ENCODE measurements at places on chromosomes 1 and 21.

DNA sequence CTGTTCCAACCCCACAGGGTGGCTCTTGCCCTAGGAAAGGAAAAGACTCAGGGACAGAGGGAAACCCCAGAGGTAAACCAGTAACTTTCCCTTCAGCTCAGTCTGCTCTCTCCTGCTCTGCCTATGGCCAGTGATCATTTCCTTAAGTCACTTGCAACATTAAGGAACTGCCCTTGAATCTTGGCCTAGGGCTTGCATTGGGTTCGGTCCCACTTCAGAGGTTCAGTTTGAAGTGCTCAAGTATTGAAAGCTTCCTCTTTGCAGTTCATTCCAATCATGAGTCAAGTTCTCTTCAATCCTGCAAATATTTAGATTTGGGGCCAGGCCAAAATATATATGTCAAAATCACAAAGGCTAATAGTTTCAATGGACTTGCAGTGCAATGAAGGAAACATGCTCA lies 97.7 kb upstream of the IRF2BP2 start:
- no peak for DNase-seq

GRCh38 chr1:201429736-201430501 lies 8.4 kb upstream of the TNNI1 start:
- DNase-seq, result no peak

- no peak for DNase-seq
These were observed 35.3 kb upstream of the NGF start for GRCh38 chr1:115373305-115373704.

GRCh38 chr21:45469273-45470086 lies 64.5 kb downstream of the COL18A1 start:
- no peak for DNase-seq

- DNase-seq, result no peak
These were observed 3.4 kb downstream of the ATP1A4 start for GRCh38 chr1:160154790-160155189.

GRCh38 chr1:57424231-57425027 lies 569 bp upstream of the DAB1 start:
- DNase-seq, result no peak

- DNase-seq, result no peak
These were observed 47.1 kb downstream of the CLSTN1 start for GRCh38 chr1:9776685-9777084.

DNA sequence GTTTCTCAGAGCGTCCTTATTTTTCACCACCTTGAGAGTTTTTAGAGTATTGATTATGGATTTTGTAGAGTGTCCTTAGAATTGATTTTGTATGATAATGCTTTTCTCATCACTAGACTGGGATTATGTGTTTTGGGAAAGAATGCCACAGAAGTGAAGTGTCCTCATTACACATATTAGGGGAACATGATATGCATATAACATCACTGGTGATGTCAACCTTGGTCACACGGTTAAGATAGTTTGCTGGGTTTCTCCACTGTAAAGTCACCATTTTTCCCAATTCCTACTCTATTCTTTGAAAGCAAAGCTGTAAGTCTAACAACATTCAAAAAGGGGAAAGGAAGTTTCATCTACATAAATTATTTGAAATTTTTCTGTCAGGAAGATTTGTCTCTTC lies 39.6 kb upstream of the PALMD start:
- DNase-seq, result no peak

- no peak for DNase-seq
These were observed 12.0 kb upstream of the ACTL8 start for GRCh38 chr1:17743008-17743647.

DNA sequence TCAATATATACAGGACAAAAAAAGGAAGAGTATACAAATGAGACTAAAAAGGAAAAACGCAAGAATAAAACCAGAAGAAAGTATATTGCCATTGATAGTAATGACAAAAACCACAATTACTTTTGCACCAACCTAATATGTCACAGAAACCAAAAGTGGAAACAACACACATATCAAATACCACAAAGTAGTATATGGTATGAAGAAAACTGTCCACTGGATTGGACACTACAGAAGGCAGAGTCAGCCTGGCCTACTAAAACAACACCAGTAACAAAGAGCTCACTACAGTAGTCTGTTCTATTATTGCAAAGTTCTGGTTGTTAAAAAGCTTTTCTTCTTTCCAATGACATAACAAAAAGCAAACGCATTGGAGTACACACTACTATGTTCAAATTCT lies 17.7 kb downstream of the TESK2 start:
- no peak for DNase-seq

GRCh38 chr21:31879241-31879650 lies 6.4 kb downstream of the HUNK start:
- DNase-seq, result no peak

GRCh38 chr1:38899560-38899959 lies 18.2 kb upstream of the GJA9 start:
- no peak for DNase-seq

- DNase-seq, result no peak
These were observed 25.1 kb downstream of the IGFN1 start for GRCh38 chr1:201215531-201216357.

DNA sequence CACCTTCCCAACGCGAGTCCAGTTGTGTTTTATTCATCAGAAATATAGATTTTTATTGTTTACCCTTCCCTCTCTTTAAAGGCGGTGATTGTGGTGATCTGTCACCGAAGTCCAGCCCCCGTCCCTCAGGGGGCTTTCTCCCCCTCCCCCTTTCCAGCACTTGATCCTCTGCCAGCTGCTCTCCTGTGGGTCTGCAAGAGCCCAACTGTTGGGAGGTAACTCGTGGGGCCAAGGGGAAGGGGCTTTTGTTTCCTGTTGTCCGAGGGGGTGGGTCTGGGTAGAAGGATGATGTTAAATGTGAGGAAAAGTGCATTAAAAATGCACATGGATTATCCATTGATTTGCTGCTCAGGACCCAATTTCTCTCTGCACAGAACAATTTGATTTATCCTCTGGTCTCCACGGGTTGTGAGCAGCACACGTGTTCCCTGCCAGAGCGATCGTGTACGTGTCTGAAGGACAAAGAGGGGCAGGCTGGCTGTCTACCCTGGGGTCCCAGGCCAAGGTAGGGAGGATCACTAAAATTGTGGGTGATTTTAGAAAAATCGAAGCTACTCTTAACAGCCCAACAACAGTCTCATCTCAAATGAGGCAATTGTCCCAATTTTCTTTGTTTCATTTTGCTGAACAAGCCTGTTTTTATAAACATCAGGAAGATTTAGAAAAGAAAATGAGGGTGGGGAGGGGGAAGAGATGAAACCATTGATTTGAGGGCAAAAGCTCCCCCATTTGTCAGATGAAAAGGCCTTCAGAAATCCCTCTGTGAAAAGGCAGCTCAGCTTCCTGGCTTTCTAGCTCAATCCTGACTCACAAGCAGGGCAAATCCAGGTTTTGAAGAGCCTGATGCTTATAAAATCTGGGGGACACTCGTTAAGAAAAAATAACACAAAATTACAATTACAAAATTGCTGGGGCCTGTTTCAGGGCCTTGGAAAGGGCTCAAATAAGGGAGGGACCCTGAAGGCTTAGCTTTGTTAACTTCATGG lies 176.2 kb downstream of the RHOU start:
- no peak for DNase-seq

DNA sequence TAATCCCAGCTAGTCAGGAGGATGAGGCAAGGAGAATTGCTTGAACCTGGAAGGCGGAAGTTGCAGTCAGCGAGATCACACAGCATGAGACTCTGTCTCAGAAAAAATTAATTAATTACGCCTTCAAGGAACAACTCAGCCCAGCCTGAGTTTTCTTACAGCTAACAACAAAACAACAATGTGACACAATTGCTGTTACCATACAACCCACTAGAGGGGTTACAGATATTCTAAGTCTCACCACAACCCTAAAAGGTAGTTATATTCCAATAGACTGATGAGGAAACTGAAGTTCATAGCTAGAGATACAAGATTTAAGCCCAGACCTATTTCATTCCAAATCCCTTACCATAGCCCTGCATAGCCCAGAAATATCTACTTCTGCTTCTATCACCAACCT lies 2.9 kb upstream of the LRRC8C start:
- DNase-seq, result no peak

- no peak for DNase-seq
These were observed 75.4 kb downstream of the CENPF start for GRCh38 chr1:214678386-214678785.

- no peak for DNase-seq
These were observed 13.4 kb downstream of the LAPTM5 start for GRCh38 chr1:30744060-30744756.

GRCh38 chr1:14300991-14301703 lies 297.3 kb upstream of the KAZN start:
- no peak for DNase-seq

DNA sequence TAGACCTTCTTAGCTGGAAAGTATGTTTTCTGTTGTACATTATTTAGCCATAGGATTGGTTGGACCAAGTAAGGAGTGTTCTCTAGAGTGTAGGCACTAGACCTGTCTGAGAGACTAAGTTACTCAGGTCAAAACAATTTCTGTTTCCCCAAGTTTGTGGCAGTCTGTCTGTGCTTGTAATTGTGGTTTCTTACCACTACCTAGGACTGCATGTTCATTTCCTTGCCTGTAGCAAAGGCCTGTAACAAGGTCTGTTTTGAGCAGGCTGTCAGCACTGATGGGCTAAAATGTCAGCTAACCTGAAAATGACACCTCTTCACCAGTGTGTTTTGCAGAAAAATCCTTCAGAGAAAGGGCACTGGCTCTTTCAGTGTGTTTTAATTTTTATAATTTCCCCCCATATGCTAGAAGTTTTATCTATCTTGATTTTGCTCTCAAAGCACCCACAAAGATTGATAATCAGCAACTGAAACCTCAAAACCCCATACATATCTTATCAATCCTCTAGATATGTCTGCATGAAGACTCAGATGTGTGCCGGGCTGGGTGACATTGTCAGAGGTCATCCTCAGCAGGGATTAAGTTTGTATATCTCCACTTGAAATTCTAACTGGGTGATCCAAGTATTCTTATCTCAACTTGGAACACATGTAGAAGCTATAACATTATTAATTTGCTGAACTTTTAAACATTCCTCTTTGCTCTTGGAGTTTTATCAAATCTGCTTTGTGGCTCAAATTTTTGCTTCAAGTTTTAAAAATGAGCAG lies 50.7 kb upstream of the ST6GALNAC3 start:
- no peak for DNase-seq

GRCh38 chr21:45405271-45405818 lies 380 bp downstream of the COL18A1 start:
- no peak for DNase-seq

- DNase-seq, result no peak
These were observed 45.3 kb downstream of the NFASC start for GRCh38 chr1:204915861-204916495.

DNA sequence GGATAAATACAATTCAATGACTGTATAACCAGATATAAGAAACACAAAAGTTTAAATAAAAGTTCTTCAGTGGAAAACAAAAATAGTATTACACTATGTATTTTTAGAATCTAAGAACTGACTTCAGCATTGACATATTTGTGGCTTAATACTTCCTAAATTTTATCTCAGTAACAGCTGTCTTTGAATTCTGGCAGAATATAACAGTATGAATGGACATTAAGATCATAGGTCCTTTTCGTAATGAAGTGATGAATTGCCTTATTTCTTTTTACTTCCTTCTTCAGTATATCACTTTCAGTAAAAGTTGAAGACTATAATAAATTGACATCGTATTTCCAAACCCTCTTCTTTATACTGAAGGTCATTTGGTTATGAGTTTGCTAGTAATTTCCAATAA lies 1030.0 kb downstream of the MRPL39 start:
- DNase-seq, result no peak

- DNase-seq, result peak; percentile 63
These were observed 96.9 kb downstream of the PAPPA2 start for GRCh38 chr1:176559878-176560277.

DNA sequence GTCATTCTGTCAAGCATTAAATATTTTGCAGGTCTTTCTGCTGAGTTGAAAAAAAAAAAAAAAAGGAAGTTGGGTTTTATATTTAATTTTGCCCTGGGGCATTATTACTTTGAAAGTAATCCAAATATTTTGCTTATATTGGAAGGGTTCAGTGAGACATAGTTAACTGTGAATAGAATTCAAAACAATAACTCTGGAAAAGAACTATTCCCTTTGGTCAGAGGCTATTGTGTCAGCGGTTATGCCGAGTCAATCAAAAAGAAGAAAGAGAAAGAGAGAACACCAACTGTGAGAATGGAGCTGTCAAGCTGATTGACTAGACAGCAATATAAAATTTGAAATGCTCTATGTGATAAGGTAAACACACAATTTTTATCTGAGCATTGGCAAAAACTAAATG lies 761.7 kb downstream of the ADGRL2 start:
- DNase-seq, result no peak

DNA sequence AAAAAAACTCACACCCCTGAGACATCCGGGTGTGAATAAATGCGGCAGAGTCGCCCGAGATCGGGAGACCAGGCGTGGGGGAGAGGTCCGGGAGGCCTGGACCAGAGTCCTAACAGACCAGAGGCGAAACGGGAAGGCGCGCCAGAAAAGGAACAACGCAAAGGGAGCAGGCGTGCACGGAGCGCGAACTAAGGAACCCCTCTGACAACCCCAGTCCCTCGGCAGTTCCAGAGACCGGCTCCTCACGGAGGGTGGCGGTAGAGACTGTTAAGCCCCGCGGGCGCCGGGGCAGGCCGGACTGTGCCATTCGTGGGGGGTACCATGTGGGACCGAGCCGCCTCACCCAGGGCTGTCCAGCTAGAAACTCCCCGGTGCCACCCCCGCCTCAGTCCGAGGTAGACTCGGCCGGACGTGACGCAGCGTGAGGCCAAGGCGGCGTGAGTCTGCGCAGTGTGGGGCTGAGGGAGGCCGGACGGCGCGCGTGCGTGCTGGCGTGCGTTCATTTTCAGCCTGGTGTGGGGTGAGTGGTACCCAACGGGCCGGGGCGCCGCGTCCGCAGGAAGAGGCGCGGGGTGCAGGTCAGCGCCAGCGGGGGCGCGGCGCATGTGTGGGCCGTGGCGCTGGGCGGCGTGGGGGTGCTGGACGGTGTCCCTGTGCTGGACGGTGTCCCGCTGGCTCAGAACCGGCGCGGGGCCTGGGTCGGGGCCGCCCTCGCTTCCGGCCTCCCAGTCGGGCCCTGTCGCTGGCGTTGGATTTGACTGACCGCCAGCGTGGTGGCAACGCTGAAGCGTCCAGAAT lies at the start of gene PARK7:
TSS of gene PARK7 (plus strand) at position 496 of the 798 bp plus-strand sequence. CDS start 1,075 bp downstream, outside the sequence.
- peak; percentile 96 for DNase-seq

Measured in BE2C (cell line).